Endothelial cell of coronary artery (primary cell): ENCODE measurements at places on chromosomes 6 and 20. TPM values are rescaled to one million over a fixed set of nuclear protein-coding genes. Genes with fewer than 3 reads are reported as not detected.

Gene HLA-G
- not detected in 2 replicates for total RNA-seq

Gene SNRNP48
- total RNA-seq: 11.6 and 14.2 TPM in 2 replicates

Gene ABHD16B
- not detected in 2 replicates for total RNA-seq

Gene PLTP
- 8.2 and 13.7 TPM in 2 replicates for total RNA-seq

Gene CPNE5
- 11.8 and 15.2 TPM in 2 replicates for total RNA-seq

Gene LPIN3
- total RNA-seq: 0.90 and 2.4 TPM in 2 replicates
